NCI-H1048 (cell line): ENCODE measurements at places on chromosomes 16 and 17.

GRCh38 chr17:3943240-3943891, 20.9 kb downstream of the ATP2A3 start:
- DNase-seq, result no peak

DNA sequence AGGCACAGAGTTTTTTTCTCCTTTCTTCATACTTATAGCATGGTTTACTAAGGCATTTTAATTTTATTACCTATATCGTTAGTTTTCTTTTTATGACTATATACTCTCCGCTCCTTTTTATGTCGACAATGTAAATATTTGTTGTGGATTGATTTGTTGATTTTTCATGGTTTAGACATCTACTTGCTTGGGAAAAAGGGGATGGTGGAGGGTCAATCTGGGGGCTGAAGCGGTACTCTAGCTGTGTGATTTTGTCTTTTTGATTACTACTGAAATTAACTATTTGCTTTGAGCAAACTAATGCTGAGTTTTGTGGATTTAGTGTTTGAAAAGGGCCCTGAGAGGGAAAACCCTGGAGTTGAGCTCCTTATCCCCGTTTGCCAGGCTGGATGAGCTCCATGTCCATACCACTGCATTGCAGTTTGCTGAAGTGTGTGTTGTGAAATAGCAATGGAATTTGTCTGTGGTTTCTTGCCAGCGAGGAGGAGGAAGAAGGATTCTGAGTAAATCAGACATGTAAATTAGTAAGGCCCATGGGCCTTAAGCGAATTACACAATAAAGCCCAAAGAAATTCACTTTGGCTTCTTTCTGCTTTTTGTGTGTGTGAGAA, 72.0 kb downstream of the FTO start:
- no peak for DNase-seq

DNA sequence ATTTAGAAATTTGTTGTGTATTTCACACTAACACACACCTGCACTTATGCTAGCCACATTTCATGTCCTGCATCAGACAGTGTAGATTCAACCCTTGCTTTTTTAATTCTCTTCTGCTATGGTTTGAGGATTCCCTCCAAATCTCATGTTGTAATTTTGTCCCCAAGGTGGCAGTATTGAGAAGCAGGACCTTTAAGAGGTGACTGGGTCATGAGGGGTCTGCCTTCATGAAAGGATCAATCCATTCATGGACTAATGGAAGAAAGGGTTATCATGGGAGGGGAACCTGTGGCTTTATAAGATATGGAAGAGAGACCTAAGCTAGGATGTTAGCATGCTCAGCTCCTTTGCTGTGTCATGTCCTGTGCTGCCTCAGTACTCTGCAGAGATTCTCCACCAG, 1032.2 kb downstream of the CDH11 start:
- no peak for DNase-seq

- DNase-seq, result no peak
Observed at GRCh38 chr16:31404353-31405064, 11.4 kb downstream of the ITGAD start.

DNA sequence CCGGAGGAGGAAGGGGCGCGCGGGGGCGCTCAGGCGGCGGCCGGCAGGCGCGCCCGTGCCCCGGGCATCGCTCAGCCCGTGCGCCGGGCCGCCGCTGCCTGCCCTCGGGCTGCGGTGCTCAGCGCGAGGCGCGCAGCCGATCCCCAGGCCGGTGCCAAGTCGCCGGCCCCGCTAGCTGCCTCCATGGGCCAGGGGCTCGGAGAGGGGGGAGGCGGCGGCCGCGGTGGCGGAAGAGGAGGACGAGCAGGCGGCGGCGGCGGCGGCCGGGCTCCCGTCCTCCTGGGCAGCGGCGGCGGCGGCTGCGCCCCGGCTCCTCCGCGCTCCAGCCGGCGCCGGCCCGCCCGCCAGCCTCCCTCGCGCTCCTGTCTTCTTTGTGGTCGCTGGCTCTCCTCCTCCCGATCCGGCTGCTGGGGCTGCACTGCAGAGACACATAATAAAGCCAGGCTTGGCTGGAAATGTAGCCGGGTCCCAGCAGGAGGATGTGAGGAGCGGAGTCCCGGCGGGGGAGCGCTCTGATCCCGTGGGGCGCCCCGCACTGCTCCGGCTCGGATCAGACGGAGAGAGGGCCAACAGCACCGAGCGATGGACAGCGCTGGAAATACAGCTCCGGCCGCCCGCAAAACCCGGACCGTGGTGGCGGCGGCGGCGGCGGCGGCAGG, 889 bp upstream of the ZNF423 start:
- DNase-seq, result no peak
